ENCODE measurements at places on chromosomes 6 and 20.

- DNase-seq, result no peak
Observed at GRCh38 chr6:54267798-54268197, 40.4 kb upstream of the TINAG start.

DNA sequence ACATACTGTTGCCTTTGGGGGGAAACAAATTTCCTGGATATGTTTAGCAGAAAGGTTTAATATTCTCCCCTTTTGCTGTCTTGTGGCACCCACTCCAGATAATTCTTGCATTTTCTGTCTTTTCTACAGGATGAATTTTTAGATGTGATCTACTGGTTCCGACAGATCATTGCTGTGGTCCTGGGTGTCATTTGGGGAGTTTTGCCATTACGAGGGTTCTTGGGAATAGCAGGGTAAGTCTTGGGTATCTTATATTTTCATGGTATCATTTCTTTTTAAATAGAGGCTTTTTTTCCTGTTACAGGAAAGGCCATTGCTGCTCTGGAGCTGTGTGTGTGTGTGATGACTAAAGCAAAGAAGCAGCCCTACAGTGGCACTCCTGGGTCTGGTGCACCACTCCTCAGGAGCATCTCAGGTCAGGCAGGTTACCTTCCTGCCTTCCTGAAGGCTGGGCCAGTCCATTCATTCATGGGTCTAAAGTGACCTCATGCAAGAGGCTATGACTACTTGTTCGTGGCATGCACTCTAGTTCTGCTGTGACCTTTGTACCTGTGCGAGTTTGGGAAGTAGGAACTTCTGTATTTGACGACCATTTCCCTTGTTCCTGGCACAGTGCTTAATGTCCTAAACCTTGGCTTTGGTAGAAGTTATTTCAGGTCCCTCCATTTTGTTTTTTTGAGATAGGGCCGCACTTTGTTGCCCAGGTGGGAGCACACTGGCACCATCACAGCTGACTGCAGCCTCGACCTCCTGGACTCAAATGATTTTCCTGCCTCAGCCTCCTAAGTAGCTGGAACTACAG is 2.2 kb downstream of the RAB5IF start:
- DNase-seq, result no peak

GRCh38 chr6:80477591-80477990 is 371.1 kb downstream of the BCKDHB start:
- no peak for DNase-seq

DNA sequence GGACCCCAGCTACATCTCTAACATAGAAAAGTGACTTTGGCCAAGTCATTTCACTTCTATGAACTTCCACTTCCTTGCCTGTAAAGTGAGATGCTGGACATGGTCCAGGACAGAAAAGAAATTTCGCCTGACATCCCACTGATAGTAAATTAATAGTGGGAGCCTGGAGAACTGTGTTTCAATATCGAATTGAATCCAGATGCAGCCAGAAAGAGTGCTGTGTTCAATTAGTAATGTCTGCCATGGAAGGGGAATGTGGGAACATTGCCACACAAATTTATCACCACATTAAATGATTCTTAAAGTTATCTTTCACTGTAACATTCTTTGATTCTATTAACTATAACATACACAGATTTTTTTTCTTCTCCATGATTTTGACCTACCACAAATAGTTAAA is 255.0 kb downstream of the HACE1 start:
- DNase-seq, result no peak

All from effector memory CD4-positive, alpha-beta T cell (primary cell).